ENCODE measurements at places on chromosomes 7 and 10. TPM values are rescaled to one million over a fixed set of nuclear protein-coding genes. Genes with fewer than 3 reads are reported as not detected.

GATA3 gene
- total RNA-seq, result 1.4 TPM

- DNase-seq, result no peak
These were observed 276.1 kb downstream of the PHTF2 start for GRCh38 chr7:78074713-78075112.

DNA sequence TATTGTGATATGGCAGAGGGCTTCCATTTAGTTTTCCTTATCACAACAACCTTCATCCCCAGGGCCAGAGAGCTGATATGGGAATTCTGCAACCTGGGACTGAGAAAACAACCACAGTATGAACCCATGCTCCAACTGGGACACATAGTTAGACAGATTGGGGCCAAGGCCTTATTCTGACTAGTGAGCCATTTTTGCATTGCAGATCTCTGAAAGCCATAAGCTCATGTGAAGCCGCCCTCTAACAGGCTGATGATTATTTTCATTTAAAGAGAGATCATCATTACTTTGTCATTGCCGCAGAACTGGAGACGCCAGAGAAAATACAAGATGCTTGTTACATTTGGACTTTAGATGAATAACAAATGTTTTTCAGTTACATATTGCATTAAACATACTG, 791.7 kb upstream of the POM121L12 start:
- DNase-seq, result no peak

DNA sequence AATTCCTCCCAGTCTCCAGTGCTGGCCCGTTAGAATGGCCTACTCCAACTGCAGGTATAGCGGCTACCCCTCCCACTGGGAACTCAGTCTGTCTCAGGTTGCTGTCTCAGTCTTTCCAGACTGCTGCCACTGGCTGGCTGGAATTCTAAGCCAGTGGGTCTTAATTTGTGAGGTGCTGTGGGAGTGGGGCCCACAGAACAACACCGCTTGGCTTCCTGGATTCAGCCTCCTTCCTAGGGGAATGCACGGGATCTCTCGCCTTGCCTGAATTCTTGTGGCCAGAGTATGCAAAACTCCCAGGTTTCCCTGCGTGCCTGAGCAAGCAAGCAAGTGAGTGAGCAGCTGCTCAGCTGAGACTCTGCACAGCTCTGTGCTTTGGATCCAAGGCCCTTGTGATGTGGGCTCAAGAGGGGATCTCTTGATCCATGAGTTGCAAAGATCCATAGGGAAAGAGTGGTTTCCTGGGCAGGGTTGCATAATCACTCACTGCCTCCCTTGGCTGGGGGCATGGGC, 41.5 kb upstream of the GPR141 start:
- DNase-seq, result no peak
